LHCN-M2 (cell line): ENCODE measurements at places on chromosomes 4 and X.

- DNase-seq: peak; percentile 59
Observed at GRCh38 chr4:53928825-53929224, 135.6 kb downstream of the CHIC2 start.

DNA sequence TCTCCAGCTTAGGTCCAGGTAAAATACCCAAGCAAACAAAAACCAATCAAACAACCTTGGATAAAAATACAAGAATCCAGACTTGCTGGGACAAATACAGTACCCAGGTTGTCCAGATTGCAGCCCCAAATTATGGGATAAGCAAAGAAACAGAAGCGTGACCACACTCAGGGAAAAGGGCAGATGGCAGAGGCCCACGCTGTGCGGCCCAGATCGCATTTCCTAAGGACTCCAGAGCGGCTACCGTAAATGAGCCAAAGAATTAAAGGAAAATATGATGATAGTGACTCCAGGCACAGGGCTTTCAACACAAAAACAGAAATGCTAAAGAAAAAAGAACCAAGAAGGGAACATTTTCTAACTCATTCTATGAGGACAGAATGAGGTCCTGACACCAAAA is 50.3 kb downstream of the FGFRL1 start:
- no peak for DNase-seq

DNA sequence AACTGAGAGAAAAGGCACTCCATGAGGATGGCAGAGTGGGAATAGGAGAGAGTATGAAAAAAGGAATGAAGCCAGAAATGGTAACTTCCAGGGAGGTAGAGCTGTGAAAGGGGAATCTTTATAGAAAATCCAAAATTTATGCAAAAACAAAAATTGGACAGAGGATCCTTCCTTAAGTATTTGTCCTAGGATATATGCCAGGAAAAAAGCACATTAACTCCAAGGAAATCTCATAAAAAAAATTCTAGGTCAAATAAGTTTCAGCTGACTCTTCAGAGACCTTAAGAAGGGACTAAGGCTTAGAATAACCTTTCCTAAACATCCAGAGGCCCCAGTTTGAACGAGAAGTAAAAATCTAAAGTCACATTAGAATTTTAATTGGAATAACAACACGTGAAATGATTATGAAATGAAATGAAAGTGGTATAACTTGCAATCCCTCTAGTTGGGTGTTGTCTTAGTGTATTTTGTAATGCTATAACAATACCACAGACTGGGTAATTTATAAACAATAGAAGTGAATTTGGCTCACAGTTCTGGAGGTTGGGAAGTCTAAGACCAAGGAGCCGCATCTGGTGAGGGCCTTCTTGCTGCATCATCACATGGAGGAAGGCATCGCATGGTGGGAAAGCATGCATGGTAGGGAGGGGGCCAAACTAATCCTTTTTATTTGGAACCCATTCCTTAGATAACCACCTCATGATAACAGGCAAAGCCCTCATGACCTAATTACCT is 145.4 kb upstream of the RXFP1 start:
- DNase-seq: no peak

- no peak for DNase-seq
Observed at GRCh38 chr4:4875611-4876010, 16.1 kb downstream of the MSX1 start.

- DNase-seq: no peak
Observed at GRCh38 chrX:136574548-136574947, 42.5 kb downstream of the VGLL1 start.

- peak; percentile 4 for DNase-seq
Observed at GRCh38 chrX:46140272-46140671, 404.9 kb downstream of the ZNF674 start.

GRCh38 chr4:79083406-79084010 is 144.3 kb upstream of the PAQR3 start:
- no peak for DNase-seq

DNA sequence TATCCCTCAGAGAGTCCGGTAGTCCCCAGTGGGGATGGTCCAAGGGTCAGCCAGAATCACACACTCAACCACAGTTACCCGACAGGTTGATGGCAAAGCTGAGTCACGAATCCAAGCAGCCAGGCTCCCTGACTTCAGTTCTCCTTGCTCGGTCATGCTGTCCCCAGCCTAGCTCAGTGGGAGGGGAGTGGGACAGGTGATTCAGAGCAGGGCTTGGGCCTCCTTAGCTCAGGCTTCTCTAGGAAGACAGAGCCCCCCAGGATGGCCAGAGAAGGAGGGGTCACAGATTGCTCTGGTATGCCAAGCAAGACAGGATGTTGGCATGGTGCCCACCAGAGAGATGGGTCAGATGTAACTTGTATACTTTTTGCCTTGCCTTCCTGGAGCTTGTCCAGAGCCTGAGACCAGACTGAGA is 66.5 kb downstream of the EFNB1 start:
- DNase-seq: peak; percentile 3

DNA sequence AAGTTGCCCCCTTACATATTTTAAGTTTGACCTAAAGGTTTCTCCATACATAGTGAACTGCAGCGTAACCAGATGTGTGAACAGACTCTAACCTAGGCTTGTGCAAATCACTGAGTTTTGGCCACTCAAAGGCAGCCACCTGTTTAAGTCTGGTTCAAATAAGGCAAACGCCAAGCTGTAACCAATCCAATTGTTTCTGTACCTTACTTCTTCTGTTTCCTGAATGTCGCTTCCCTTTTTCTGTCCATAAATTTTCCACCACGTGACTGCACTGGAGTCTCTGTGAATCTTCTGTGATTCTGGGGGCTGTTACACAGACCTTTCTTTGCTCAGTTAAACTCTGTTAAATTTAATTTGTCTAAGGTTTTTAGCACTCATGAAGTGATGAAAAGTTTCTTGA is 618.8 kb downstream of the GLUD2 start:
- no peak for DNase-seq

DNA sequence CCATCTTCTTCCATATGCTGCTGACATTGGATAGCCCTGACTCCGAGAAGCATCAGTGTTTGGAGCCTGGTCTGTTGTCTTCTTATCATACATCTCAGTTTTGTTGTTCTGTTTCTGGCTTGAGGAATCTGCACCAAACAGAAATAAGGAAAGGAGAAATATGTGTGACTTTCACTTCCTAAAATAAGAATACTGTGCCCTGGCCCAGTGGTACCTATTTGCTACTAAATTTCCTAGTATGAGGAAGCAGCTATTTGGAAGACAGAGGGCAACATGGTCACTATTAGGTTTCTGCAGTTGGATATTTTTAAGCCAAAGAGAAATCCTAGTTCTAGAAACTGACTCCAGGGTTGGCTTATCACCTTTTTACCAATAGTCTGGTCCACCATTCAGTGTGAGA is 16.8 kb downstream of the CT47C1 start:
- DNase-seq: no peak

GRCh38 chr4:7128644-7129043 is 60.8 kb upstream of the GRPEL1 start:
- no peak for DNase-seq

GRCh38 chr4:184416913-184417734 is 57.2 kb downstream of the IRF2 start:
- peak; percentile 11 for DNase-seq

- DNase-seq: no peak
Observed at GRCh38 chr4:108570993-108571569, 49.3 kb upstream of the RPL34 start.

GRCh38 chr4:77773101-77773500 is 46.1 kb downstream of the CNOT6L start:
- DNase-seq: no peak

- peak; percentile 56 for DNase-seq
Observed at GRCh38 chrX:72245461-72246089, 6.7 kb upstream of the ERCC6L start.

GRCh38 chrX:81054904-81055303 is 146.8 kb downstream of the HMGN5 start:
- no peak for DNase-seq

GRCh38 chr4:169098054-169098497 is 88.0 kb upstream of the CBR4 start:
- DNase-seq: no peak

- DNase-seq: no peak
Observed at GRCh38 chr4:63459329-63459728, 949.9 kb downstream of the TECRL start.

DNA sequence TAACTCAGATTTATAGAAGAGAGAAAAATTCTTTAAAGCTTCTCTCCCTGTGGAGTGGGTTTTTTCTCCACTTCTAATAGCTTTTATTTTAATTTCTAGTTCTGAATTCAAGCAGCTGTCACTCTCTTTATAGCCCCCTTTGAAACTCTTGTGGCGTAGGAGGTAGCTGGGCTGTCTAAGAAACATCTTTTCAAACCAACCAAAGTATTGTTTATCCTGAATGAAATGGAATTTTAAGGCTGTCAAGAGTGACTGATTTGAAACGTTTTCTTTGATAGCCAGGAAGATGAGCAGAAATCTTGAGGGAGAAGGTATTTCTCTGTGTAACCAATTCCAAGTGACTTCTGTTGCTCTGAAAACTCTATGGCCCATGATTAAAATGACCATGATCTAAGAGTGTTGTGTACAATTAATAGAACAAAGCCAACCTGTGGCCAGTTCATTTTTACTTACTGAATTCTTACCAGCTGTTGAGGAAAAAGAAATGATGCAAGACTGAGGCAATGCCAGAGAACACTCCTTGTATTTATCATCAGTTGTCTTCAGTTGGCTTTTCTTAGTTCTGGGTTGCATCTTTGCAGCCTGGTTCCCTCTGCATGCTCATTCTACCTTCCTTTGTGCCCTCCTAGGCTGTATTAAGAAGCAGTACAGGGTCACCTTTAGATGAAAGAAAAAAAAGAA is 298.4 kb downstream of the ARHGAP10 start:
- DNase-seq: peak; percentile 63

GRCh38 chr4:147361726-147362125 is 119.2 kb upstream of the EDNRA start:
- peak; percentile 95 for DNase-seq

- no peak for DNase-seq
Observed at GRCh38 chrX:135309430-135309923, at the start of gene ETDC. ETDC (plus strand) TSS chrX:135309480; CDS start chrX:135309480, 0 bp downstream.

- DNase-seq: no peak
Observed at GRCh38 chr4:120659616-120660170, 262.8 kb downstream of the PRDM5 start.

DNA sequence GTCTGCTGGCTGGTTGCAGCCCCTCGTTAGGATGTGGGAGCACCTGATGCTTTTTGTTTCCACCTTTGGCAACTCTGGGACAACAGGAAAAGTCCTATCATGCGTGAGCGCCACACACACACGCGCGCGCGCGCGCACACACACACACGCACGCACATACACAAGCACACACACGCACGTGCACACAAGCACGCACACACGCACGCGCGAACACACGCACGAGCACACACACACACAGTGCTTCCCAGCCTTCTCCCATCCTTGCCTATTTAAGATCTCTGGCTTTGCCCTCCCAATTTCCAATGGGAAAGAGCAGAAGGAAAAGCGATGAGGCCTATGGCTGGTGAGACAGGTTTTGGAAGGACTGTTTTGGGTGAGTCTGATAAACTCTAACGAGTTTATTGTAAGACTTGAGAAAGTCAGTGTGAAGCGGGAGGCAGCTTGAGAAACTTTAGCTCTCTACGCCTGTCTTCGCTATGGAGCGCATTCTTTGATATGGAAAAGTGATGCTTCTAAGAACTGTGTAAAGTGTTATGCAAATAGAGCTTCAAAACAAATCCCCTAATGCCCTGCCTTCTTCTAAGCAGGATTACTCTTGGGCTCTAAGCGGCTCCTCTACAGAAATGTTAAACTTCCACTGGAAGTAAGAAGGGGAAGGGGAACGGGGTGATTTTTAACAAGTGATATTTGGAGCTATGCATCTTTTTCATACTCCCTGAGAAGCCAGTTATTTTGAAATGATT is 11.8 kb downstream of the SUPT20HL1 start:
- no peak for DNase-seq

DNA sequence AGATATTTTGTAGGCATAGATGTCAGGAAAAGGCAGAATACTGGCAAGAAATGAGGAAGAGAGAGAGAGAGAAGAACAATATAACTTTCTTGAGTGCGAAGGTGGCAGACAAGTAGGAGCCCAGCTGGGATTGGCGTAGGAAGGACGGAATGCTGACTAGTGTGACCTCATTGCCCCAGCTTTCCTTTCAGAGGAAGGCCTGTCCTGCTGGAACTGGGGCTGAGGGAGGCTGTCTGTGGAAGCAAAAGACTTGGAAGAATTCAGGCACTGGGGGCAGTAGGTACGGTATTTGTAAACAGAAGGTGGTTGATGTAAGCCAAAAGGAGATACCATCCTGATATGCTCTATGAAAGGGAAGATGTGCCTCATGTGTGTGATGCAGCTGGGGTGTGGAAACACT is 818.4 kb downstream of the ADGRL3 start:
- DNase-seq: no peak

GRCh38 chrX:38985375-38985774 is 184.1 kb downstream of the MID1IP1 start:
- DNase-seq: peak; percentile 13

DNA sequence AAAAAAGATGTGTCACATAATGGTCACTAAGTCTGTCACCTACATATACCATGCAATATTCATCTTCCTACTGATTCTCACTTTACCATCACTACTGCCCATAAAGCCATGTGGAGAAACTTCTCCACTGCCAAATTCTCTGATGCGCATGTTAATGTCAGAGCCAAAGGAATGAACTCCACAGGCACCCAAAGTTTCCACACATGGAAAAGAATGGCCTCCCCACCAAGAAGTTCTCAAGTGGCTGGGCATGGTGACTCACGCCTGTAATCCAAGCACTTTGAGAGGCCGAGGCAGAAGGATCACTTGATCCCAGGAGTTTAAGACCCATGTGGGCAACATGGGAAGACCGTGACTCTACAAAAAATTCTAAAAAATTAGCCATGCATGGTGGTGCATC is 43.8 kb upstream of the UGDH start:
- DNase-seq: no peak

GRCh38 chr4:94365304-94365703 is 22.7 kb upstream of the HPGDS start:
- DNase-seq: no peak

GRCh38 chrX:389021-389441 is 2.3 kb upstream of the PPP2R3B start:
- no peak for DNase-seq

GRCh38 chr4:119010909-119011606 is 122.4 kb downstream of the SYNPO2 start:
- DNase-seq: peak; percentile 98
